ENCODE measurements at places on chromosomes 13 and 19.

- DNase-seq, result no peak
Measured at GRCh38 chr13:74986609-74987008, 495.4 kb downstream of the TBC1D4 start.

DNA sequence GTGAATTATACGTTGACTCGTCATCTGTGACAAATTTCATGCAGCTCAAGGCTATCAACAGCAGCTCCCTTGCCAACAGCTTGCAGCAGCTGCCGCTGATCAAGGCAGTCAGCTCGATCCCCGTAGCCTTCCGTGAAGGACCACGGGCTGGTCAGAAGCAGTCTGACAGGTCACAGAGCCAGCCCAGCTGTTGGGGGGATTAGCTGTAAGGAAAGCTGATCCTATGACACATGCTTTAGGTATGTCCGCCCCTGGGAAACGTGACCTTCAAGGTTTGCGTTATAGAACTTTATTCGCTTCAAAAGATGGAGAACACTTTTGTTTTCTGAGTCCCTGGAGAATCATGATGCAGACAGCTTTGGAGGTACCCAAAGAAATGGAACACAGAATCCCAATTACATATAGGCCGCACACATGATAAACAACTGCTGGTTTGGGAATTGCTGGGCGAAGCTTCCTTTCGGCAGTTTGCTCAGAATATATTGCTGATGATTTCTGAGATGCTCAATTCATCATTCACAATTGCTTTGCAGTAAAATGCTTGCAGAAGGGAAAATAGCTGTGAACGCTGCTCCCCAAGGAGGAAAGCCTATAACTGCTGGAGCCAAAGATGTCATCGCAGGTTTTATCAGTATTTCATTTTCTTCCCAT lies 62.6 kb upstream of the USP29 start:
- DNase-seq, result no peak

DNA sequence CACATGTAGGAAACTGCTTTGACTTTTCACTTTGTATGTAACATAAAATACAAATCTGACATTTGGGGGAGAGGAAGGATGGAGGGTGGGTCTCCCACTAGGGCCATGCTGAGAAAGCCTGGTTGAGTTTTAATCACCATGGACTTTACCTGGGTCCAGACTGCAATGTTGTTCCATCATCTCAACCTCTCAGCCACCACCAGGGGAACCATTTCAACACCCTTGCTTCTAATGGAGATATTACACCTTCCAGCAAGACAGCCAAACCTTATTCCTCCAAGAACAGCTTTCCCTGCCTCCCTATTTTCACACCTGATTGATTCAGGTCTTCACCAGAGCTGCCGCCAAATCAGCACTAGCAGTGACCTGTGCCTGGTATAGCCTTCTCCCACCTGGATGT lies 56.0 kb downstream of the ZAR1L start:
- DNase-seq, result no peak

DNA sequence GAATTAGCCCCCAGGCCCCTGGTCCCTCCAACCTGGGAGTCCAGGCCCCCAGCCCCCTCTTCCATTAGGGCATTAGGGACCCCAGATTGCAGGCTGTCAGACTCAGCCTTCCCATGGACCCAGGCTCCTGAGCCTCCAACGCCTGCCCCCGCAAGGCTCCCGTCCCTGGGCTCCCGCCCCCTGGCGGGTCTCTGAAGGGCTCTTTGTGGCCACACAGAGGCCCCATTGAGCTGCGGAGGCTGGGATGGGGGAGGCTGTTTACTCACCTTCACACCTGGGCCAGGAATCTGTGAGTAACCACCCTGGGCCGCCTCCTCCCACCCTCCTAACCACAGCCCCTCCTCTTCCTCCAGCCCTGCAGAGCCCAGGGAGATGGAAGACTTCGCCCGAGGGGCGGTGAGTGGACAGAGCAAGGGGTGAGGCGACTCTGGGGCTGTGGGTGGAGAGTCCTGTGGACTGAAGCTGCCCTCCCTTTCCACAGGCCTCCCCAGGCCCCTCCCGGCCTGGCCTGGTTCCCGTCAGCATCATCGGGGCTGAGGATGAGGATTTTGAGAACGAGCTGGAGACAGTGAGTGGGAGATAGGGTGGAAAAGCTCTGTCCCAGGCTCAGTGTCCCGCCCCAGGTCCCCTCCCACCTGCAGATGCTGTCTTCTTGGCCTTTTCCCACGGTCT lies 4.9 kb downstream of the ARHGEF1 start:
- DNase-seq, result peak; percentile 74

GRCh38 chr13:30835442-30835841 lies 70.6 kb upstream of the MEDAG start:
- DNase-seq, result no peak

DNA sequence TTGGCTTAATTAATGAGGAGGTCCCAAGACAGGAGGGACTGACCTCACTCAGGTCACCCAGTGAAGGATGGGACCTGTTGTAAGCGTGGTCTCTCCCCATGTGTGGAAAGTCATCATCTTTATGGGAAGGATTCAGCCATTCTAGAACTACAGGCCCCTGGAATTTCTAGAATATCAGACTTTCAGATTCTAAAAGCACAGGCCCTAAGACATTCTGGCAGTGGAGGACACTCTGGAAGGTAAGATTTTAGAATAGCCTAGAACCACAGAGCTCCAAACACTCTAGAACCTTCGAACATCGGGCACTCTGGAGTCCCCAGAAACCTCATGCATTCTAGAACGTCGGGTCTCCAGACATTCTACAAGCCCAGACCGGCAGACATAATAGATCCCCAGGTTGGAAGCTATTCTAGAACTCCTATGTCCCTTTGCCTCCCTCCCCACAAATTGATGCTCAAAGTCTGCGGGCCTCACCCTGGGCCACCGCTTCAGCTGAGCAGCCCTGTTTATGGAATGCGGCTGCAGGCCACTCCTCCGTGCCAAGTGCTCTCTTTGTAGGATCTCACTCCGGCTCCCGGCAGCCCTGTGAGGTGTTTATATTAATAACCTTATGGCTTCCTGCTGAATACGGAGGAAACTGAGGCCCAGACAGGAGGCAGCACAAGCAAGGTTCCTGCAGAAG lies 1.9 kb upstream of the KLK15 start:
- no peak for DNase-seq

DNA sequence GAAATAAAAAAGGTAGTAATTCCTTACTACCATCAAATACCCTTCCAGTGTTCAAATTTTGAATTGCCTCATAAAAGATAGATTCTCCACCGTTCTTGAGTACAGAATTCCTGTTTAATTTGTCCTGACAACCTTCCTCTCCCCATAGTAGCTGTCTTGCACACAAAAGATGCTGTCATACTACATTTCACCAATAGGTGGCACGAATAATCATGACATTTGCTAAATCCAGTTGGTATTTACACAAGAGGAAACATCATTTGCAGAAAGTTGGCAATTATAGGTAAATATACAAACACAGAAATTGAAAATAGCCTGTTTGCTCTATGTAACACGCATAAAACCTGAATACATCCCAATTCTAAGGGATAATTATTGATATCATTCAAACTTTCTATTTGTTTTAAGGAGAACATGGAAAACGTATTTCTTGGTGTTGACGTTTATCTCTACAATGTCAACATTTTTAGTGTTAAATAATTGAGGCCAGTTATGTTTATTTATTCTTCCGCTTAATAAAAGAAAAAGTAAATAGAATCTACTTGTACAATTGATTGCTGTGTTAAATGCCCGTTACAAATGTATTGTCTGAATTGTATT lies 58.3 kb upstream of the CLDN10 start:
- no peak for DNase-seq

DNA sequence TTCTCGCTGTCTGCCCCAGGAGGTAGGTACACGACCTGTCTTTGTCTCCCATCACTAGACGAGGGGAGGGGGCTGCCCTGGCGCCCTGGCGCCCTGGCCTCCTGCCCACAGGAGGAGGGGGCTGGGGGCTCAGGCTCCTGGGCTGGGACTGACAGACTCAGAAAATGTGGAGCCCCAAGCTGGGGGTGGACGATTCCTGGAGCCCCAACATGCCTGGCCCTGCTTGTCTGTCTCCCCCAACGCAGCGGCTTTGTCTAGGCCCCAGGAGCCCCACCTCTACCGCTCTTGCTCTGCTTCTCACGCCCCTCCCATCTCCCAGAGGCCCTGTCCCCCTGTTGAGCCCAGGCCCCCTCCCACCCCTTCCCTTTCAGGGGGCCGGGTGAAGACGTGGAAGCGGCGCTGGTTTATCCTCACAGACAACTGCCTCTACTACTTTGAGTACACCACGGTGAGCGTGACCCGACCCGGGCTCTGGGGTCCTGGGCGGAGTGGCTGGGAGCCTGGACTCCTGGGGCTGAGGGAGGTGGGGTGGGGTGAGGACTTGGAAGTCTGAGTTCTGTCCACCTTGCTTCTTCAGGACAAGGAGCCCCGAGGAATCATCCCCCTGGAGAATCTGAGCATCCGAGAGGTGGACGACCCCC lies 8.6 kb downstream of the CYTH2 start:
- no peak for DNase-seq

GRCh38 chr19:29819986-29820385 lies 8.2 kb downstream of the CCNE1 start:
- no peak for DNase-seq

GRCh38 chr19:28075229-28075628 lies 1137.7 kb downstream of the UQCRFS1 start:
- no peak for DNase-seq

DNA sequence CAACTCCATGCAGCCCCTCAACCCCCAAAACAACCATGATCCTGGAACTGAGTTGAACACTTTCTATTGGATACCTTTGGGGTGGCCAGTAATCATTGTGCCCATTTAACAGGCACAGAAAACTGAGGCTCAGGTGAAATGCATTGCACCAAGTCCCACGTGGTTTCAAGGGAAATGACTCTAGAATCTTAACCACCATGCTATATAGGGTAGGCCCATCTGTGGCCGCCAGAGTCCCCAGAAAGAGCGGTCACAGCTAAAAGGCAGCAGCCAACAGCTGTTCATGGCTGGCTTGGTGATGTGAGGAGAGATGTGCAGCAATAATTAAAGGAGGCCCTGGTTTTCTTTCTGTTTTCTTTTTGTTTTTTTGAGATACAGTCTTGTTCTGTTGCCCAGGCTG lies 2.6 kb downstream of the CNN1 start:
- no peak for DNase-seq

GRCh38 chr13:48818495-48819356 lies 157.0 kb upstream of the FNDC3A start:
- no peak for DNase-seq

- DNase-seq, result no peak
Measured at GRCh38 chr13:38670627-38671026, 16.2 kb upstream of the FREM2 start.

- DNase-seq, result no peak
Measured at GRCh38 chr19:682678-683320, 6.6 kb downstream of the FSTL3 start.

DNA sequence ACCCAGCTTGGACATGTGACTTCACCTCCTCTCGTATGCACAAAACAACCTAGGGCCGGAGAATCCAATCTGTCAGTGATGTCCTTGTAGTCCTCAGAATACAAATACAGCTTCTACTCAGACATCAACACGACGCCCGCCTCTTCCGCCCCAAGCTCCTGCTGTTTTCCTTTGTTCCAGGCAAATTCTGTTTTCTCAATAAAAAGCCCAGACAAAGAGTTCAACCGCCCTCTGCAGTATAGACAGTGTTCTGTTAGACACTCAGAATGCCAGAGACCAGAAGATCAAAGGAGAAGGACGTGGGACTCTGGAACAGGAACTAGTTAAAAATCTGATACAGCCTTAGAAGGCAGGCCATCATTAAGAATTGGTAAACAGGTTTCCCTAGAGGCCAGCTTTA lies 42.0 kb upstream of the GGACT start:
- DNase-seq, result no peak

- no peak for DNase-seq
Measured at GRCh38 chr19:20165971-20166592, 932 bp upstream of the ZNF486 start.

DNA sequence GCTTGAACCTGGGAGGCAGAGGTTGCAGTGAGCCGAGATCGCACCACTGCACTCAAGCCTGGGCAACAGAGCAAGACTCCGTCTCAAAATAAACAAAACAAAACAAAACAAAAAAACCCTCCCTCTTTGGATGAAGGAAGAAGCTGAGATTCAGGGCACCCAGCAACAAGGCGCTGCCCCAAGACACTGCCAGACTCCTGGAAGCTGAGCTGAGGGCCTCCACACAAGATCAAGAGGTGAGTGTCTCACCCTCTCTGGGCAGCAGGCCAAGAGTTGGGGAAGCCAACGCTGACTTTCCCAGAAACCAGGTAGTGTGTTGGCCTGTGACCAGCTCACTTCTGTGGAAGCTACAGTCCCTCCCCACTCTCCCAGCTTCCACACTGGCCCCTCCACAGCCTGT lies 3.7 kb upstream of the TYROBP start:
- no peak for DNase-seq

DNA sequence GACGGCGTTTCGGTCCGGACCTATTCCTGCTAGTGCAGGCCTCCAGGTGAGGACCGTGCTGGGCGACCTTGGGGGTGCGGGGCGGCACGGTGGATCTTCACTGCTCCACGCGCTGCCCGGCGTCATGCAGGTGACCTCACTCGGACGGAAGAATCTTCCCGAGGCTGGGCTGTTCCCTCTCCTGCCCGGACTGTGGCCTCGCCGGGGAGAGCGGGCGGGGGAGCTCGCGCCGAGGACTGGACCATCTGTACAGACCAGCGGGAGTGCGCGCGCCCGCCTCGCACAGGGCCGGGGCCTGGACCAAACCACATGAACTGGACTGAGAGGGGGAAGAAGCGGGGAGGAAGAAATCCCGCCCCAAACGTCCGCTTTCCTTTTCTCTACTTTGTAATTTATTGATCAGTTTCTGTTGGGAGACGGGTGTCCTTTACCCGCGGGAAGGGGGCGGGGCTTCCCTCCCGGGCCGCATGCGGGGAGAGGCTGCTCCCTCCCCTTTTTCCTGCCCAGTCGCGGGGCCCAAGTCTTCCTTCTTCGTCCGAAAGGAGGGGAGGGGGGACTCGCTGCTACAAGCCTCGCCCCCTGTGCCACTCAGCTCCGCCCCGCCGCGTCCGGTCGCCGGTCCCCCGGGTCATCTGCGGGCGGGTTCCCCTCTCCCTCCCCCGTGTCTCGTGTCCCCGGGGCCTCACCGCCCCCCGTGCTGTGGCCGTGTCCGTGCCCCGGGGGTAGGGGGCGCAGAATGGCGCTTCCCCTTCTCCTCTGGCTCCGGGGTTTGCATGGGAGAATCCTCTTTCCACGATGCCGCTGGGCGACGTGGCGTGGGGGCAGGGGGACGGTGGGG lies 4.9 kb downstream of the HRC start:
- no peak for DNase-seq

GRCh38 chr19:18137657-18138339 lies 15.2 kb upstream of the PIK3R2 start:
- no peak for DNase-seq

- peak; percentile 78 for DNase-seq
Measured at GRCh38 chr19:14440049-14440448, 6.9 kb downstream of the PKN1 start.

DNA sequence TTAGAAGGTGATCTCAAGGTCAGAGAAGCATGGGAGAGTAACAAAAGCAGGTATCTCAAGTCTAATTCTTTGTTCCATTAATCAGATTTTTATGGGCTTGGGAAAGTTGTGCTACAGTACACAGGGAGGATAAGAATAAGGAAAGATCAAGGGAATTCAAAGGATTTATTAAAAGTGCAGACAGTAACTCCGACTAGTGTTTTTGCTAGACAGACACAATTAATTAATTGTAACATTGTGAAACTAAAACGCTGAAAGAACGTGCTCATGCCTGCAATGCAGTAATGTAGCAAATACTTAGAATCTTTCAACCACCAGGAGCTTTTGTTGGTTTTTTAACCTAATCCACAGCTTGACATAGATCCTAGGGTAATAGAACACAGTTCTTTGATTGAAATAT lies 221.5 kb downstream of the DACH1 start:
- no peak for DNase-seq

GRCh38 chr13:46531953-46532352 lies 21.0 kb upstream of the LRCH1 start:
- DNase-seq, result no peak

GRCh38 chr13:32472194-32472621 lies 44.3 kb upstream of the N4BP2L1 start:
- no peak for DNase-seq

Measured in stimulated activated CD4-positive, alpha-beta T cell treated with anti-CD3 and anti-CD28 coated beads, Interleukin-4, amount 100 ng/mL, for 48 hours (primary cell).